ENCODE measurements at places on chromosomes 1 and 21.

DNA sequence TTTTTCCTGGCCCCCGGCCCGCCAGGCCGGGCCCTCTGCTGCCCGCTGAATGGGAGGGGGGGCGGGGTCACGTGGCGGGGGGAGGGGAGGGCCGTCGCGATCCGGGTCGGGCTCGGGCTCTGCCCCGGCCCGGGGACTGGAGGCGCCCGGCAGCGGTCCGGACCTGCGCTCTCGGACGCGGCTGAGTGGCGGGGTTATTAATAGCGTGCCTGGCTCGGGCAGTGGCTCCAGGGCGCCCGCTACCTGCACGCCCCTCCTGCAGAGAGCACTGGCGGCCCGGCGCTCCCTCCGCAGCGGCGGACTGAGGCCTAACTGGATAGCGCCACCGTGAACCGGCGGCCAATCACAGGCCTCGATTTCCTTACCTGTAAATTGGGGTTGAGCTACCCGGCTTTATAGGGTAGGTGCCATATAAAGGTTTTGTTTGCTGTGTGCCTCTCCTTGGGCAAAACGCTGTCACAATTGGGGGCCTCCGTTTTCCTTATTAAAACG lies 28.1 kb downstream of the AHDC1 start:
- no peak for DNase-seq

DNA sequence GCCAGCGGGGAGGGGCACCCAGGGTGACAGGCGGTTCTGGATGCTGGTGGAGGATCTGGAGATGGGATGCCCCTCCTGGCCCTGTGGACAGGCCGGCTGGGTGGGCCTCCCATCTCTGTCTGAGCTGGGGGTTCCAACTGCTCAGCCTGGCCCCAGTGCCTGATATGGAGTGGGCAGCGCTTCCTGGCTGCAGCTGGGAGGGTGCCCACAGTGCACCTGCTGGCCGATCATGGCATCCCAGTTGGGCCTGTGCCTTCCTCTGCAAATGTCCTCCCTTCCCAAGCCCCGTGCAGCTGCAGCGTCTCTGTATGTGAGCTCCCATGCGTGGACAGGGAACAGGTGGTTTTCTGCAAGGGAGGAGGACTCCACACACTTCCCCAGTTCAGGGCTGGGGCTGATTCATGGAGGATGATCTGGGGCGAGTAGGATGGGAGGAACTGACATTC lies 2.1 kb downstream of the PFKL start:
- DNase-seq = peak; percentile 63

GRCh38 chr1:12478612-12478985 lies 139.4 kb downstream of the DHRS3 start:
- no peak for DNase-seq

DNA sequence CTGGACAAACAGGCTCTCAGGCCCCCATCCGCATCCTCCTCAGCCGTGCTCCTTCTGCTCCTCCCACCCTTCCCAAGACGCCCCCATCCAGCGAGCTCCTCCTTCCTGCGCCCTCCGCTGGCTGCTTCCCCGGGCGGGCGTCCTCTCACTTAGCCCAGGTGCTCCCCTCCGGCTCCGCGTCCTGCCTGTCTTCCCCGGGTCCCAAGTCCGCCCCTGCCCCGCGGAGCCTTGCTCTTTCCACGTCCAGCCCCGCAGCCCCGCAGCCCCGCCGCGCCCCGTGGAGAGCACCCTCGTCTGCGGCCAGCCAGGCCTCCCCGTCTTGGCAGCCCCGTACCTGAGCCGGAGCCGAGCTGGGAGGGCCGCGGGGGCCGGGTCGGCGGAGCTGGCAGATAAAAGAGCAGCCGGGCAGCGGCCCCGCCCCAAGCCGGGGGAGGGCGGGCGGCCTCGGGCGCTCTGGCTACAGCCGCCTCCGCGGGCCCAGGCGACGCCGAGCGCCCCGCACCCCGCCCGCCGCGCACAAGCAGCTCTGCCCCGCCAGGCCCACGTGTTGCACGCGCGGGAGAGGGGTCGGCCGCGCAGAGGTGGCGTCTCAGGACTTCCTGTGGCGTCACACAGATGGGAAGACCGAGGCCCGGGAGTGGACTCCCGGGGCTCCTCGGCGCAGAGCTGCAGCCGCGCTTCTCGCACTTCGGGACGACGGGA lies at the start of gene PAQR7:
TSS of gene PAQR7 (minus strand) at position 555 of the 702 bp plus-strand sequence. CDS start 11,869 bp downstream, outside the sequence.
- peak; percentile 33 for DNase-seq
